ENCODE measurements at places on chromosomes 4 and X.

GRCh38 chr4:22019676-22020075, 71.1 kb upstream of the KCNIP4 start:
- DNase-seq, result no peak

GRCh38 chrX:41335958-41336331, 2.0 kb downstream of the DDX3X start:
- DNase-seq, result no peak

- DNase-seq, result peak; percentile 83
These were observed 104.0 kb downstream of the PHEX start for GRCh38 chrX:22135994-22136684.

- DNase-seq, result no peak
These were observed 135.5 kb downstream of the REPS2 start for GRCh38 chrX:17081968-17082367.

GRCh38 chr4:31237233-31237632, 517.1 kb downstream of the PCDH7 start:
- no peak for DNase-seq

DNA sequence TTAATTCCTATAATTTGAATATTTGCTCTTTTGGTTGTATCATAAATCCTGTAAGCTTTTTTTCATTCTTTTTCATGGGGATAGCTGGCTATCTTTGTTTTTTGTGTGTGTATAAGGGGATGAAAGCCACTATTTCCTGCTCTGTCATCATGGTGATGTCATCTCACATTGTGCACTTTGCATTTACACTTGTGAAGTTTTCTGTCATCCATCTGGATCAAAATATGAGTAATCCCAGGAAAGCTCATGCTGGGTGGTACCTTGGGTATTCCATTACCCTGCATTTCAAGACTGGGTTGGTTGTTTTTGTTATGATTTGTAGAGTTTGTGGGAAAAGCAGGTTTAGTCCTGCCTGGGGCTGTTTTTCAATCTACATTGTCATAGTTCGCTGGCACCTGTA, 367.3 kb downstream of the CHIC1 start:
- DNase-seq, result no peak

DNA sequence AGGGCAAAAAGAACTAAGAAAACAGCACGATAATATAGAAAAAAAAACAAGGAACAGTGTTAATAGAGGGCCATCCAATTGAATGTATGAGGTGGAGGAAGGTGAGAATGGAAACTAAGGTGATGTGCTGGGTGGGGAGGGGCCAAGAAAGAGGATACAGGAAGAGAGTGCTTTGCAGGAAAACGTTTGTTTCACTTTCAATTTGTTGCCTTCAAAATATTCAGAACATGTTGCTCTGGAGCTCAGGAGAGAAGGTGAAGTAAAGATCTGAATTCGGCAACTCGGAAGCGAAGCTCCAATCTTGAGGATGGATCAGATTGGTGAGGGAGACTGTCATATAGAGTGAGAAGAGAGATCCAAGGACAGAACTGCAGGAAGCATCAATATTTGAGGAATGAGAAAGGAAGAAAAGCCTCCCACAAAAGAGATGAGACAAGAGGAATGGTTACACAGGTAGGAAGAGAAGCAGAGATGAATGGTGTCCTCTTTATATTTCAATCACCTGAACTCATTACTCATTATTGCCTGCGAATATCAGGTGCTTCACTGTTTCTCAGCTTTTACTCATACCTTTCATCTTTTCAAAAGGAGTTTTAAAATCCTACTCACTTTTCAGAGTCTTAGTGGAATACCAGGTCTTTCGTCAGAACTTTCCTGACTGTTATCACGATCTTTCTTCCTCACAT, 14.7 kb upstream of the SEC24D start:
- DNase-seq, result peak; percentile 9

DNA sequence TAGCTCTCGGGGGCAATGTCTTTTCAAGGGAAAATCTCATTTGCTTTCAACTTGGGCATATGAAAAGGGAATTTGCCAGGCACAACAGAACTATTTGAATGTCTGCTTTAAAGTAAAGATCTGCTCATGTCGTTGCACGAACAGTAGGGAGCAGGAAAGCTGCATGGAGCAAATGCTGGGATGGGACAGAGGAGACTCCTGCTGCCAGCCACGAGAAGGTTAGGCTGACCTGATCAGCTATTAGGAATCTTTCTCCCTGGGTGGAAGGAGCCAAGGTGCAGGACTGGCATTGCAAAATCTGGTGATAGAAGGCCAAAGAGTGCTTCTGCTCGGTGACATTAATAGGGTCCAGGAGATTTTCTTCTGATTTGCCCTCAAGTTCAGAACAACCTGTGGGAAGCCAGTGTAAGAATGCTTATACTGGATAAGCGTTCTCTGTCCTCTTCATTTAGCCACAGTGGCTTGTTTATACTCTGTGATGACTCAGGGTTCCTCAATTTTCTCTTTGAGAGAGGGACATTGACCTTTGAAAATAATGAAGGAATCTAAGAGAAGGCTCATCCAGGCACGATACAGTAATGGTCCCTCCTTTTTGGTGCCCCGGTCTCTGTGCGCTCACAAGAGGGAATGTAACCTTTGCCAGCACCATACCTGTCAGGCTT, 22.9 kb downstream of the FHL1 start:
- no peak for DNase-seq

GRCh38 chrX:131068945-131069719, 11.0 kb downstream of the ARHGAP36 start:
- peak; percentile 25 for DNase-seq

DNA sequence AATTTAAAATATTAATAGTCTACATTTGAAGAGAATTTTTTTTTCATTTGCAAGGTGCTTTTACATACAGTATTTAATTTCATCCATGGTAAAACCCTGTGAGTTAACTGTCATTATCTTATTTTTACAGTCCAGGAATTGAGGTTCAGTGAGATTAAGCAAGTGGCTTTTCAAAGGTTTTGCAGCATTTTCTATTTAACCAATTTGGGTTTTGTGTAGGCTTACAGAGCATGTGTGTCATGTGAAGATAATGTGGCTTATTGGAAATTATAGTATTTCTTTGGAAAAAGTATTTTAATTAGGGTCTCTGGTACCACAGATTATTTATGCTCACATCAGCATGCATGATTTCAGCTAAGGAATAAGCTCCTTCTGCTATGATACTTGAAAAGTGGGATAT, 4.5 kb downstream of the XK start:
- no peak for DNase-seq

- no peak for DNase-seq
These were observed 2023.7 kb downstream of the ARAP2 start for GRCh38 chr4:34220601-34221000.

DNA sequence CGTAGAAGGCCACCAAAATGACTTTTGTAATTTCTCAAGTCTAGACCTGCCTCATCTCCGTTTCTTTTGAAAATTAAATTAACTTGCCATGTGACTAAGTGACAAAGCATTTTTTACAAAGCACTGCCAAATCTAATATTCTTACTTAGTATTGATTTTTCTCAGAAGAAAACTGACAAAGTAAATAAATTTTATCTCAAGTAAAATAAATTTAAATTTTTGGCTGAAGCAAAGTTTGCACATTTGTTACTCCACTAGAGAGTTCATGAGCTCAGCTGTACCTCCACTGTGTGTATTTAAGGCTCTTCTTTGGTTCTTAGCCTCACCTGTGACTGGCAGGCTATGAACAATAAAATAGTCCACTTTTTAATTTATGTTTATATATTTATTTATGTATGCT, 441.1 kb upstream of the PCDH10 start:
- DNase-seq, result no peak

All from NCI-H2227 treated with DMSO at 0.1 percent for 48 hours (cell line).